ENCODE measurements at places on chromosomes 4 and X. TPM values are rescaled to one million over a fixed set of nuclear protein-coding genes. Genes with fewer than 3 reads are reported as not detected.

CENPI gene
- 1.3 TPM for total RNA-seq

DNA sequence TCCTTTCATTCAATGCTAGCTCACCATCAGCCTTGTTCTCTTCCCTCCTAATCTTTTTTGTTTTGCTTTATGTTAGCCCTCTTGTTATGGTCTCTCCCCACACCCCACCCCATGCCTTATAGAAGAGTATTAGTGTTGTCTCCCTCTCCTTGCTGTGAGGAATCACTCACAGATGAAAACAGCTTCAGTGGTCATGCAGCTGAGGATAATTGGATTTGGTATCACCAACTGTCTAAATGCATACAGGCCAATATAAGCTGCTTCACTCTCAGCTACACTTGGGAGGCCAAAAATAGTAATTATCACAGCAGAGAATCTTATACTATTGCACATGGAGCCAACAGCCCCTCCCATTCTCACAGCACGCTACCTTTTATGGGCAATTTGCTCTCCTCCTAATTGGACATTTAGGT, 494.6 kb upstream of the FAM241A start:
- no peak for DNase-seq

PPP1R2C gene
- not detected for total RNA-seq

GRCh38 chr4:158786121-158786601, 17.3 kb downstream of the FNIP2 start:
- no peak for DNase-seq

DNA sequence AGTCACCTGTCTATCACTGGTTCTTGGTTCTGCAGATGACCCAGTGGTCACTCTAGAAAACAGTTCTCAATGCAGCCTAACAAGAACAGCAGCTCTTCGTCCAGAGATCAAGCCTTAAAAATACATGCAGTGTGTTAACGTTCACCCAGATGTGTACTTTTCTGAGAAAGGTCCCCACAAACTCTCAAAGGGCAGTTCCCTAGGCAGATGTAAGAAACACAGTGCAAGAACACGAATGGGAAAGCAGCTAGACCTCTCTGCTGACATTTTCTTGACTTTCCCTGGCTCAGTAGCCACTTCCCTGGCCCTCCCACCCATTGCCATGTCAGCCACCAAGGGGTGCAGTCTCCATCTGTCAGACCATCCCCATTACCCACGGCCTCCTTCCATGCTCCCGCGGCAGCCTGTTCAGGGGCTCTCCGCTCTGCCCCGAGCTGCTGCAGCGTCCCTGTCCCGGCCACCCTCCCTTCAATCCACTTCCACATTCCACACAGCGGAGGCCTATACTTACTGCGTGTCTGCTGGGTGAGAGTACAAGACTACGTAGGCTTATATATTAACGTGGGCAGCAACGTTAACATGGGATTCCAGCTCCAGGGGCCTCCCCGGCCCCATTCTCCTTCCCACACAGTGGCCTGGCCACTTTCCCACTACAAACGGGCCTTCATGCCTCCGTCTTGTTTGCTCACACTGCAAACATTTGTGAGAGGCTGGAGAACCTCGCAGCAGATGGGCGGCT, 34.3 kb downstream of the IRF2 start:
- DNase-seq, result no peak

- DNase-seq, result no peak
These were observed 73.3 kb downstream of the GAB1 start for GRCh38 chr4:143410015-143410414.

CXCR3 gene
- total RNA-seq, result 10.4 TPM

DNA sequence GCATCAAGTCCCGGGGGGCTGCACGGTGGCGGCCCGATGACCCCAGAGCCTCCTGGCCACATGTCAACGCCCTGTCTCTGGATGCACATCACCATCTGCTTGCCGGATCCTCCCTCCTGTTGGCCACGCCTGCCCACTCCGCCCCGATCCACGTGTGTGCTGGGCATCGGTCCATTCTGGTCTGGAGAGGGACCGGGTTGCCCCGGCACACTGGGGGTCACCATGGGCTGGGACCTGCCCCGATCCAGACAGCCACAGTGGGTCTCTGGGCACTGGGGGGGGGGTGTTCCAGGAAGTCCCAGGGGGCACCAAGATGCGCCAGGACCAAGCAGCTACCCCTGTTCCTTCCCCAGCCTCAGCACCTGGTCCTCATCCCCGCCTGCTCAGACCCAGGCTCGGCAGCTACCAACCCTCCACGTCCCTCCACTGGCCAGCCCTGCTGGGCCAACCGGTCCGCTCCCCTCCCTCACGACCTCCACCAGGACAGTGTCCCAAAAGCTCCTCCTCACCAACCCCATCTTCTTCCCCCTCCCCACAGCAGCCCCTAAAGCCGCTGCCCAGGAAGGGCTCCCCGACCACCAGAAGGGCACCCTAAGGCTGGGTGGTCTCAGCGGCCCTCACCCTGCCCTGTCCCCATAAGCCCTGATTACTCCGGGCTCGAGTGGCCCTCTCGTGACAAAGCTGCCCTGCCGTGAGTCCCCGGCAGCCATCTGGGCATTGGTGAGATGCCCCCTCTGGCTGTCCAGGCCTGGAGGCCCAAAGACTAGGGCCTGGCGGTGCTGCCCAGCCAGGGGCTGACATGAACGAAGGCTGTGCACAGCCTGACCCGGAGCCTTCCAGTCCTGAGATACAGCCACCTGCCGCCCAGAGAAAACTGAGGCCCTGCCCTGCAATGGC, 4.6 kb downstream of the CTBP1 start:
- DNase-seq, result no peak

GRXCR1 gene
- not detected for total RNA-seq

TRIM75 gene
- not detected for total RNA-seq

GSPT2 gene
- total RNA-seq, result 16.4 TPM

ARX gene
- not detected for total RNA-seq

GRCh38 chrX:96611619-96612362, 72.9 kb upstream of the DIAPH2 start:
- no peak for DNase-seq

KLHL2 gene
- 23.7 TPM for total RNA-seq

- no peak for DNase-seq
These were observed 422.2 kb downstream of the GABRG1 start for GRCh38 chr4:45701621-45702020.

- no peak for DNase-seq
These were observed 40.3 kb upstream of the ACSL4 start for GRCh38 chrX:109773374-109773773.

DNA sequence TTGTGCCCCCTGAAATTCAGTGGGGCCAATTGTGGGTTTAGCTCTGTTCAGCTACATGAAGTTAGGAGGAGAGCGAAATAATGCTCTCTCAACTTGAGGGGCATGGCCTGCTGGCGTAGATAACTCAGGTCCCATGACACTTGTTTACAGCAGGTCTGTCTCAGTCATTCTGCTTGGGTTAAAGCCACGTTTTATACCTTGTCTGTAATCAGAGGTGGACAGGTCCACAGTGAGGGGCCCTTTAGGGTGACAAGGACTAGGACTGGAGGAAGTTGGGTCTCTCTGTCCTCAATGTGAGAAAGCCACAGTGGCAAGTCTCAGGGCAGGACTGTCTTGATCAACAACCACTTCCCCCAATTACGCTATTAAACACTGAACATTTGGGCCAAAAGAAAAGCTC, 49.0 kb downstream of the PDHA1 start:
- DNase-seq, result no peak

GRCh38 chr4:1250921-1251772, 2.2 kb upstream of the CTBP1 start:
- DNase-seq, result peak; percentile 15

ASB12 gene
- 0.29 TPM for total RNA-seq

GRCh38 chr4:77104791-77105540, 29.2 kb upstream of the CCNI start:
- DNase-seq, result no peak

- DNase-seq, result no peak
These were observed 96.0 kb downstream of the DHRSX start for GRCh38 chrX:2404776-2405175.

GRCh38 chrX:63275127-63275526, 76.0 kb downstream of the SPIN4 start:
- no peak for DNase-seq

- no peak for DNase-seq
These were observed 96.8 kb upstream of the GRIA3 start for GRCh38 chrX:123087326-123087725.

BMP3 gene
- not detected for total RNA-seq

Measured in naive thymus-derived CD8-positive, alpha-beta T cell (primary cell).